ENCODE measurements at places on chromosomes 3 and 15.
A peak's percentile ranks its signal among the peaks of the same experiment; 100 is the strongest.

DNA sequence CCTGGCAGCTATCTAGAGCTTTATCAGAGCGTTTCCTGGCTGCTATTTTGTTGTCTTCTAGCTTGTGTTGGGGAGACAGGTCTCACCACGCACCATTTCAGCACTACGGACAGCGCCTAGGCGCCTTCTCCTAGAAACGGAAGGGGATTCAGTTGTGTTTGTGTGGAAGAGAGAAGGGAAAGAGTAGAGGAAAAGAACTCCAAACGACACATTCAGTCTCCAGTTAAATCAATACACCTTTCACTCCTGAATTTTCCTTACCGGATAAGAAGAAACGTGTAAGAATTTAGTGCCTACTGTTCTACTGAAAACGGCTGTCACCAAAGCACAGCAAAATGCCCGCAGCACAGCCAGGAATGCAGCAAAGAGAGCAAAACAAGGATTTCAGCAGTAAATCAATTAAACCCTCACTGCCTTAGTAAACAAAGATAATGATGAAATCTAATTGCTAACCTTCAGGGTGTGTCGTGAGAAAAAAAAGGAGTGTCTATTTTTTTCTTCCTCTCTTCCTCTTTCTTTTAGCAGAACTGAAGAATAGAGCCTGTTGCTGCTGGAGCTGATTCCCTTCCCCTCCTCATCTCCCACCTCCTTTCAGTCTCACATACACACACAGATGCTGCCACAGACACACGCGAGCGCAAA is 412 bp upstream of the CTXN2 start:
- DNase-seq, result no peak

GRCh38 chr15:49988766-49989165 is 130.3 kb downstream of the ATP8B4 start:
- DNase-seq, result no peak

GRCh38 chr15:31391687-31392671 is 65.3 kb downstream of the KLF13 start:
- no peak for DNase-seq

DNA sequence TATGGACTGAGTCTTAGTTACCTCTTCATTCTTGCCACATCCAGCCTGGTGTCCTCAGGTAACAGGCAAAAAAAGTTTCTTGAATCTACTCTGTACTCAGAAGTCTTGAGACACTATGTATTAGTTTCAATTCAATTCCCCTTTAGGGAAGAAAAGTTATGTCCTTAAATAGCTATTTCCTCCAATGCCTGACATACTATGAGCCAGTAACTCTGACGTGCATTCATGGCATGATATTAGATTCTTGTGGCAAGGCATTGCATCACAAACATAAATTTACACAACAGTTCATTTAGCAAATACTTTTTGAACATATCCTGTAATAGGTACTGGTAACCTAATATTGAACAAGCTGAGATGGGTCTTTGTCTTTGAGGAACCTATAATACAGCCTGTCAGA is 109.3 kb upstream of the FOXB1 start:
- no peak for DNase-seq

DNA sequence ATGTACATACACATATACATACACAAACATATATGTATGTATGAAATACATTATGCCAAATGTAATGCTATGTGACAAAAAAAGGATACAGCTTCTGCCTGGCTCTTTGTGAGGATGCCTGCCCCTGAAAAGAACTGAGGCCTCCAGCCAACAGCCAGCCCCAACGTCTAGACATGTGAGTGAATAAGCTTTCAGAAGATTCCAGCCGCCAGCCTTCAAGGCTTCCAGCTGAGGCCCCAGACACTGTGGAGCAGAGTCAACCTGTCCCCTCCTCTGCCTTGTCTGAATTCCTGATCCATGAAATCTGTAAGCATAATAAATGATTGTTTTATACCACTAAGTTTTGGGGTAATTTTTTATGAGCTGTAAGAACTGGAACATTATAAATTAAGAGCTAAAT is 24.7 kb downstream of the GXYLT2 start:
- DNase-seq, result no peak

GRCh38 chr3:48470286-48470685 is 23.7 kb downstream of the ATRIP start:
- DNase-seq, result no peak

GRCh38 chr3:38454884-38455638 is 1.4 kb downstream of the ACVR2B start:
- DNase-seq, result peak; percentile 49

DNA sequence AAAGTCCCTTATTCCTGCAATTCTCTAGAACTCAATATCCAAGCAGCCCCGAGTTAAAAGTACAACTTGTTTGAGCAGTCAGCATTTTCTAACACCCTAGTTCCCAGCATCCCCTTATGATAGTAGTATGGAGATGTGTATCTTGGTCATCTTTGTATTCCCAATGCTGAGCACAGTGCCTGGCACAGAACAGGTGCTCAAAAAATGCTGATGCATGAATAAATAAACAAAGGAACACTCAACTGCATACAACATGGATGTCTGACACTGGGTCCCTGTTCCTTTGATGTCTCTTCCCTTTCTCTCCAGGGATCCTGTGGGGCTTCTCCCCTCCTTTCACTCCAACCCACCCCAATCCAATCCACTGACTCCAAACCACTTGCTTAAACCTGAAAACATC is 23.9 kb upstream of the B3GNT5 start:
- DNase-seq, result no peak

GRCh38 chr3:152200476-152201420 is 68.0 kb upstream of the MBNL1 start:
- no peak for DNase-seq

- no peak for DNase-seq
Observed at GRCh38 chr15:72173864-72174550, 23.6 kb downstream of the GRAMD2A start.

DNA sequence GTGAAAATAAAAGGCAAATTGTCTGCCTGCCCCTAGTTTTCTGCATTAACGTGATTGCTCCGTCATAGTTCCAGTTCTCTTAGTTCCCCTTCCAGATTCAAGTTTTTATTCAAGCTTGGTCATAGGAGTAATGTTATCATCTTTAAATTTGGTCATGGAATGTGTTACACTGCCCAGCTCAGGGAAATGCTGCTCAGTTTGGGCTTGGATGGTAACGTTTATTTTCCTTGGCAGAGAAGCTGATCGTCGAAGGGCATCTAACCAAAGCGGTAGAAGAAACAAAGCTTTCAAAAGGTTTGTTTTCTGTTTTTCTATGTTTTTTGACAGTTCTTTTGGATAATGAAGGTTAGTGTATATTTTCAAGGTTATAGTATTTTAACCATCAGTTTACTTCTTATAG is 118.4 kb upstream of the FLNB start:
- DNase-seq, result no peak

DNA sequence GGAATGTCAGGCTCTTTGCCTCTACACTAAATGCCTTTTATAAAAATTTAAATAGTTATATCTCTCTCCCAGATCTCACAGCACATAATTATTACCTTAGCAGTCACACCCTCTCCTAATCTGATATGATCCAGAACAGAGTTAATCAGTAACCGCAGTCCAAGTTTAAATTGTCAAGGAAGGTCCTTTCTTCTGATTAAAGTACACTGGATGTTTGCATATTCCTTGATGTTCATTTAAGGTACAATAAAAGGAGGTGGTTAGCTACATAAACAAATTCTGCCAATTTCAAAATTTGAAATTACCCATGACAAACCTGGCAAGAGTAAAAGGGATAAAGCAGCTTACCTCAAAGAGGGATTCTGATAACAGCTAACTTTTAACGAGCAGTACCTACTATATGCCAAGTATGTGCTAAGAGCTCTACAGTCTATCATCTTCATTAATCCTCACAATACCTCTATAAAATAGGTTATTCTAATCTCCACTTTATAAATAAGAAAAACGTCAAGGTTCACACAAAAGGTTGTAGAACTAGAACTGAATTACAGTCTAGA is 4.3 kb downstream of the GOLIM4 start:
- DNase-seq, result no peak

DNA sequence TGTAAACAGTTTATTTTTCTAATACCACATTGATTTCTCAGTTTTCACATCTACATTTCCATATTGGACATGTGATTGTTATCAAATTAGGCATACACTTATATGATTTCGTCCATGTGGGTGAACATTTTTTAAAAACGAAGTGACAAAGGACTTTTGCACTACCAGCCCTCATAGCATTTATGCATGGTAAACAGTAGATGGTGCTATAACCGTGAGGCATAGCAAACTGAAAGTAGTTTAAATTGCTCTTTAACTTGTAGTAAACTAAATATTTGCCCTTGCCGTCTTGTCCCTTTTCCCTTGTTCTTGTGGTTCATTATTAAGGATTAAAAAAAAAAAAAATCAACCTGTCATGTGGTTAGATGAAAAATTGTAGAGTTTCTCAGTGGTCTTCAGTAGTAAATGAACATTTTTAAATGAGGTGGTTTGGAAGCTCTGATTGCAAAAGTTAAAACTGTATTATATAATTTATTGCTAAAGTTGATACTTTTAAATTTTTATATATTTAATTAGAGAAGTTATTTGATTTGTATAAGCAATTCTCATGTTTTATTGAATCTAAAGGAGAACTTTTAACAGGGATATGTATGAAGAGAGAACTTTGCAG is 24.0 kb downstream of the STX19 start:
- DNase-seq, result no peak

GRCh38 chr15:82146990-82147461 is 101.2 kb upstream of the MEX3B start:
- no peak for DNase-seq

- DNase-seq, result no peak
Observed at GRCh38 chr15:89446255-89446891, 50.0 kb downstream of the RHCG start.

DNA sequence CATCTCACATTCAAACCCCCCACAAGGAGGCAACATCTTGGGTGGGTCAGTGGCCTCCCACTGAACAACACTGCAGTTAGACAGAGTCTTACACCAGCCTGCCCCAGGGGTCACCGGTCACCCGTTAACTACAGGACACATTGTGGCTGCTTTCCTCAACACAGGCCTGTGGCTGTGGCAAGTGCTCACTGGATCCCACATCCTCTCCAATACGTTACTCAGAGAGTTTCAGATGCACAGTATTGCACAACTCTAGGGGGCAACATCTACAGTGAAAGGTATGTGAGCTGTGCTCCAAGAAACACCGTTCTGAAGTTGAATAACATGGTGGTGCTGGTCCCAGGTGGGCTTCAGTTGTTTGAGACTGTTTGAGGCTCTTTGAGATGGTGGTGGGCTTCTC is 41.0 kb downstream of the CTDSPL start:
- no peak for DNase-seq

DNA sequence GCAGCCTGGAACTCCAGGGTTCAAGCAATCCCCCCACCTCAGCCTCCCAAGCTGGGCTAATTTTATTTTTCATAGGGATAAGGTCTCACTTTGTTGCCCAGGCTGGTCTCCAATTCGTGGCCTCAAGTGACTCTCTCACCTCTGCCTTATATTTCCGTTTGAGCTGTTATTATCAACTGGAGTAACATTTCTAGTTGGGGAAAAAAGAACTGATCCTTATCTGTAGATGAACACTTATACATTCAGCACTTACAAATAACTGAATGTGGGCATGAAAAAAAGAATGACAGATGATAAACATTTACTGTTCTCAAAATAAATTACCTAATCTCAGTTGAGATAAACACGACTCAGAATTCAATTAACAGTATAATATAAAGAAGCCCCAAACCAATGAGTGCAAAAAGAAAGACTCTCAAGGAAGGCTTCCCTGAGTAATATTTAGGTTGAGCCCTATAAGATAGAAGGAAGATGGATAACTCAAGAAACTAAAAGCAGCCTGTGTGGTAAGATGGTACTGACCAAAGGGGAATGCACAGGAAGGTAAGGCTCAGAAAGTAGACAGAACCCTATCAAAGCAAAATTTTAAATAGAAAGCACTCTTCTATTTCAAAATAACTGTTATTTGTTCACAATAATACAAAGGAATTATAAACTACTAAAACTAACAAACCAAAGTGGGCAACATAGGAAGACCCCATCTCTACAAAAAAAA is 11.8 kb downstream of the UBE3A start:
- no peak for DNase-seq

DNA sequence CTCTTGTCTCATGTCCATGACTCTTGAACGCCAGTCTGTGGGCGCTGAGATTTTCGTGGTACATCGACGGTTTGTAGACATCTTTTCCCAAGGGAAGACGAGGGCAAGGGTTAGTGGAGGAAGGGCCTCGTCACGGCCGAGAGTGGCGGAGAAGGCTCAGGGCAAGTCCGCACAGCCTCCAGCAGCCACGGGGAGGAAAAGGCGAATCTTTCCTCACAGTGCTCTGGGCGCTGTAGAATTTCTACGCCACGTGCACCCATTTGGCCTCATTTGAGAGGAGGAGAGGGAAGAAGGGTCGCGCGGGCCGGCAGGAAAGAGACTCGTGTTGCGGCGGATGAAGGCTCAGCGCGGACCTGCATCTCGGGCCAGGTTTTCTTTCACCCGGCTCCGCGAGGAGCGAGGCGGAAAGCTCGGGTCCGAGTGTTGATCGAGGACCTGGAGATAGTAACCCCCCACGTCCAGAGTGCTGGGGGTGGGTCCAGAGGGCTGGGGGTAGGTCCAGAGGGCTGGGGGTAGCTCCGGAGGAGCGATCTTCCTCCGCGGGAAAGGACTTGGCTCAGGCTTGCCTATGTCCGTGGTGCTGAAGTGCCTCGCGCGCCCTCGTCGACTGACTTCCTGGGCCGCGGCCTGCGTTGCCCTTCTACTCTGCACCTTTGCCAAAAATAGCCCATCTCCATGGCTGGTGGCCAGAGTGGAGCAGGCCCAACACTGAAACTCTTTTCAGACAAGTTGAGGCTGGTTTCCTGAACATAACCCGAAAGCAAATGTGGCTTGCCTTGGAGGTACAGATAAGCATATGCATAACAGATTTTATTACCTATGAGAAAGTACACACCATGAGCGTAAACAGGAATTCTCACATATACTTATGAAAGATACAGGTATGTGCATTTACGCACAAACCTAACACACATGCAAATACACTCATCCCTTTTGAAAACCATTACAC is 1.1 kb downstream of the SLC35G2 start:
- peak; percentile 60 for DNase-seq

DNA sequence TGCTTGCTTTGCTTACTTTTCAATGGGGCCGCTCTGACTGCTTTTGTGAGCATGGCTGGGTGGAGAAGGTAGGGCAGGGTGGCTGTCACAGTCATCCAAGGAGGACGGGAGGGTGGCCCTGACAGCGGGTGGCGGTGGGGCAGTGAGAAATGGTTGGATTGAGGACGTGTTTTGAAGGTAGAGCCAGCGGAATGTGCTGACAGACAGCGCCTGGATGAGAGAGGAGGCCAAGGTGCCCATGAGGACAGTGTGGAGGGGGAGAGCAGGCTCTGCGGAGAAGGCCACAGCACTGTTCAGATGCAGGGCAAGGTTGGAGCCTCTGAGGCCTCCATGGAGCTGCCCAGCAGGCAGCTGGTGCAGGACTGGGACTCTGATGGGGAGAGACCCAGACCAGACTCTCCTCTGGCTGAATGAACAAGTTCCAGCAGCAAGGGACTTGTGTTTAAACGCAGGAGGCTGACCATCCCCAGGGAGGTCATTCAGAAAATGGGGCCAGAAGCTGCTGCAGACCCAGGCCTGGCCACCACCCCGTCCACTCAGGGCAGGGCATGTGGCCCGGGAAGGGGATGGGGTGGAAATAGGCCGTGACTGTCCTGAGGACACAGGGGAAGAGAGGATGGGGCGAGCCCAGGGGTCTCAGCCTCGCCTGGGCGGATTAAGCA is 120.3 kb upstream of the PRR20G start:
- no peak for DNase-seq
